ENCODE measurements at places on chromosomes 3 and 15. TPM values are rescaled to one million over a fixed set of nuclear protein-coding genes. Genes with fewer than 3 reads are reported as not detected.

DNA sequence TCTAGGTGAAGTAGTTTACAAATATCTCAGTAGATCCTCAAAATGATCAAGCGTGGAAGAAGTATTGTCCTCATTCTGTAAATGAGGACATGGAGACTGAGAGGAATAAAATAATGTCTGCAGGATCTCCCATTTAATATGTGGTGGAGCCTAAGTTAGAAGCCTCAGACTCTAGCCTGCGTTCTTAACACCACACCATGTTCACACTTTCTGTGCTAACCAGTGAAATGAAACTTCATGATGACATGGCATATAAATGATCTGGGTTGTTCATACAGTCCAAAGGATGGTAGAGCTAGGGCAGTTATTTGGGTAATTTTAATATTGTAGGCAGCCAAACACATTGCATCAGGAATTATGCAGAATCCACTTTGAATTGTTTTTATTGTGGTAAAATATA, 25.1 kb upstream of the APH1B start:
- no peak for DNase-seq

GNAT1 gene
- polyA plus RNA-seq = not detected

DNA sequence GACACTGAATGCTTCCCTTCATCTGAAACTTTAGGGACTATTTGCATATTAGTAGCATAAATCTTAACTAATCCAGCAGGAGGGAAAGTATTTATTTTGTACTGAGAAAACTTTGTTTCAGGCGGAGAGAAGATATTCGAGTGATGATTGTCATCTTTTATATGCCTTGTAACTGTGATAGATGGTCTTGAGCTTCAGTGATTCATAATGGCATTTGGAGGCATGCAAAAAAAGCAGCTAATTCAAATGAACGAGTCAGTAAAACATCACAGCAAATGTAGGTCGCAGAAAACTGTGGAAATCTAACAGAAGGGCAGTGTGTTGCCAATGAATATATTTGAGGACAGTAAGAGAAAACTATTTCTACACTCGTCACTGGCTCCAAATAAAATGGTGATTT, 643.7 kb upstream of the NAALADL2 start:
- DNase-seq = no peak

- DNase-seq = peak; percentile 28
These were observed 116.3 kb downstream of the MITF start for GRCh38 chr3:69855436-69856162.

ZNF774 gene
- 1.0 TPM for polyA plus RNA-seq
